Choroid plexus epithelial cell (primary cell): ENCODE measurements at places on chromosomes 7 and 10.

GRCh38 chr10:97875391-97875790 lies 25.7 kb downstream of the GOLGA7B start:
- DNase-seq, result no peak

- DNase-seq, result no peak
Measured at GRCh38 chr10:25747084-25747483, 186.9 kb upstream of the MYO3A start.

- no peak for DNase-seq
Measured at GRCh38 chr10:18400201-18400905, 251.0 kb downstream of the NSUN6 start.

DNA sequence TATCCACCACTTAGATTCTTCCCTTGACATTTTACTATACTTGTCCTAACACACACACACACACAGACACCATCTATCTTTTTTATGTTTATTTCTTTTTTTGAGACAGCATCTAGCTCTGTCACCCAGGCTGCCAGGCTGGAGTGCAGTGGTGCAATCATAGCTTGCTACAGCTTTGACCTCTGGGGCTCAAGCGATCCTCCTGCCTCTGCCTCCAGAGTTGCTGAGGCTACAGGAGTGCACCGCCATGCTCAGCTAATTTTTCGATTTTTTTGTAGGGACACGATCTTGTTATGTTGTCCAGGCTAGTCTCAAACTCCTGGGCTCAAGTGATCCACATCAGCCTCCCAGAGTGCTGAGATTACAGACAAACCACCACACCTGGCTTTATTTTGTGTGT lies 16.7 kb downstream of the WIPI2 start:
- no peak for DNase-seq
